ENCODE measurements at places on chromosomes 1 and 21.

DNA sequence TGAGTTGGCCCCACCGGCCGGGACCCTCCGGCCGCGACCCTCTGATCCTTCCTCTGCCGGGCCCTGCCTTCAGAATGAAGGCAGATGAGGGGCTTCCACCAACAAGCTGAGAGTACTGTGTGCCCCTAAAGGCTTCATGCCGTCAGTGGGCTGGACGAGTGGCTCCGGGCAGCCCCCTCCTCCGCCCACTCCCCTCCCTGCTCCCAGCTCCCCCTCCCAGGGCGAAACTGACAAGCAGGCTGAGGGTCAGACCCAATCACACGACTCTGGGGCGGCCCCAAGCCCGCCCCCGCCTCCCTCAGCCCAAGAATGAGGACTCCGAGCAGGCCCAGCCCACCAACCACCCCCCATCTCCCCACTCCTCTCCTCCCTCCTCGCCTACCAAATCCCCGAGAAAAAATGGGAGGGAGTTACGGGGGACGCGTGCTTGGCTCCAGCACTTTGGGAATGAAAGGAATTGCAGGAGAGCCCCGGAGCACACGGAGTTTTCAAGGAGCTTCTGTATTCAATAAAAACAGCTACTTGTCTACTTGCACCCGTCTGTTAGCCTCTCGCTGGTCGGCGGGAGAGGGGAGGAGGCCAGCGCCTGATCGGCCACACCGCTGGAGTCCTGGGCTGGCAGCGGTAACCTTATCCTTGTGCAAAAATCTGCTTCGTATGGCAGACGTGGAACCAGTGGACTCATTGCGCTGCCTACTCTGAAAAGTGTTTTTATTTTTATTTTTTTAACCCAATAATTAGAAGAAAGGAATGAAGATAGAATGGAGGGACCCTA, at the start of gene COL11A1:
COL11A1 (minus strand) TSS at position 147 of the 775 bp plus-strand sequence. CDS start 344 bp downstream, outside the sequence.
- no peak for DNase-seq

DNA sequence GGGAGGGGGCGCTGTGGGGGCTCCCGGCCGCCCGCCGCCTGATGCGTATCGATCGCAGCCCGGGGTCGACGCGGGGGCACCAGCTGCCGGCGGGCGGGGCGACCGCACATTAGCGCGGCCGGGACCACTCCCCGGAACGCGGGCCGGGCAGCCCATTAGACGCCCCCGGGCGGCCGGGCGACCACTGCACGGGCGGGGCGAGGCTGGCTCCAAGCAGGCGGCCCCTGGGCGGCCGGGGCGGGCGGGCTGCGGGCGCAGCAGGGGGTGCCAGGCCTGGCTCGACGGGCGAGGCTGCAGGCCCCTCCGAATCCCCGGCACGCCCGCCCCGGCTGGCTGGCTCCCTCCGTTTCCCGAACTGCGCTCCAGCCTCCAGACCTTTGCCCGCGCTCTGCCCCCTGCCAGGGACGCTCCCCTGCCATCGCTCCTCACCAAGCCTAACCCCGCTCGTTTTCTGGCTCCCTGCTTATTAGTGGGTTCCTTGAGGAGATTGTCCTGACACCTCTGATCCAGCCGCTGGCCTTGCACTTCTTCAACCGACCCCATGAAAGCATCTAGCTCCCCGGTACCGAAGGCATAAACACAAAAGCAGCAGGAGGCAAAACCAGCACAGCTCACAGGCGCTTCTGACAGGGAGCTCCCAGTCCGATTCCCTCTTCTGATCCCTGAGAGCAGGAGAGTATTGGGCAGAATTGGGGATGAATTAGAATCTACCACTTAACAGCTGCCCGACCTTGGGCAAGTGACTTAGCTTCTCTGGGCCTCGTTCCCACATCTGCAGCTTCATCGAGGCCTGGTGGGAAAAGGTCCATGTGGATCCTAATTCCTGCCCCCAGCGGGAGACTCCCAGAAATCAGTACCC, 92.6 kb upstream of the CASZ1 start:
- no peak for DNase-seq

- DNase-seq = no peak
Measured at GRCh38 chr1:44854970-44855369, 11.9 kb upstream of the PTCH2 start.

GRCh38 chr1:72037745-72038343, 244.5 kb downstream of the NEGR1 start:
- peak; percentile 9 for DNase-seq

GRCh38 chr1:64882574-64883255, 83.6 kb downstream of the JAK1 start:
- DNase-seq = no peak

DNA sequence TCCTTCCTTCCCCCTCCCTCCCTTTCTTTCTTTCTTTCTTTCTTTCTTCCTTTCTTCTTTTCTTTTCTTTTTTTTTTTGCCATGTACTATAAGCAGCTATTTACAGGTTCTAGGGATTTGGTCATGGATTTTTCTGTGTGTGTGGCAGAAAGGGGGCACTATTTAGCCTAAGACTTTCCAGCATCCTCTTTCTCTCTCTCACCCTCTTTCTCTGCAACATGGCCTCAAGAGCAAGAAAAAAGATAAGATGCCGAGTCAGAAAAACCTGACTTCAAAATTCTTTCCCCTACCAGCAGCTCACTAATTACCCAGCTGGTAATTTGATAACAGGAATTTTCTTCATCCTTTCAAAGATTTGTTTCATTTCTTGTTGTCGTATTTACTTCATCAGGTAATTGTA, 458.3 kb upstream of the ADAMTS5 start:
- no peak for DNase-seq

DNA sequence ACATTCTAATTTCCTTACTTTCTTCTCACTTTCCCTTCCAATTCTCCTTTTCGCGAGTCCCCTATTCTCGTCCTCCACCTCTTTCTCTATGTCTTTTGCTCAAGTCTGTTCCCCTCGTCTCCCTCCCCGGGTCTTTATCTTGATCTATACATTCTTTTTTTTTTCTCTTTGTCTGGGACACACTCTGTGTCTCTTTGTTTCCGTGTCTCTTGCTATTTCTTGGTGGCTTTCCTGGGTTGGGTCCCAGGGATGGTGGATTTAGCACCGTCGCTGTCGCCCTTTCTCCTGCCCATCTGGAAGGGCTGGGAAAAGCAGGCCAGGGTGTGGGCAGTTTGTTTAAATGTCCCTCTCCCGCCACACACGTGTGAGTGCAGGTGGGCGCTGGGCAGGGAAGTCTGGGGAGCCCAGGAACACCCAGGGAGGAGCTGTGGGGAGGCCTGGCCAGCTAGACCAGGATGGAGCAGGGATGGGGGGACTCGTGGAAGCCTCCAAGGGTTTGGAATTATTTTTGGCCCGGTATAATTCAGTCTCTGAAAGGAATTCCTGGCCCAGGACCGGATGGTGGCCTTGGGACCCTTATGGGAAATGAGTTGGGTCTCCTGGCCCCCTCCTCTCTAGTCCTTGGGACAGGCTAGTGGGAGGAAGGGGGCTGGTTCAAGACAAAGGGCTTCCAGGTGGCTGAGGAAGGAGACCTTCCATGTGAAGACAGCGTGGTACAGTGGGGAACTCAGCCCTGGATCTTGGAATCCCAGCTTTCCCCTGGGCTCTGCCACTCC, 9.5 kb upstream of the ID3 start:
- DNase-seq = no peak
